ENCODE measurements at places on chromosomes 2 and 18. TPM values are rescaled to one million over a fixed set of nuclear protein-coding genes. Genes with fewer than 3 reads are reported as not detected.

DNA sequence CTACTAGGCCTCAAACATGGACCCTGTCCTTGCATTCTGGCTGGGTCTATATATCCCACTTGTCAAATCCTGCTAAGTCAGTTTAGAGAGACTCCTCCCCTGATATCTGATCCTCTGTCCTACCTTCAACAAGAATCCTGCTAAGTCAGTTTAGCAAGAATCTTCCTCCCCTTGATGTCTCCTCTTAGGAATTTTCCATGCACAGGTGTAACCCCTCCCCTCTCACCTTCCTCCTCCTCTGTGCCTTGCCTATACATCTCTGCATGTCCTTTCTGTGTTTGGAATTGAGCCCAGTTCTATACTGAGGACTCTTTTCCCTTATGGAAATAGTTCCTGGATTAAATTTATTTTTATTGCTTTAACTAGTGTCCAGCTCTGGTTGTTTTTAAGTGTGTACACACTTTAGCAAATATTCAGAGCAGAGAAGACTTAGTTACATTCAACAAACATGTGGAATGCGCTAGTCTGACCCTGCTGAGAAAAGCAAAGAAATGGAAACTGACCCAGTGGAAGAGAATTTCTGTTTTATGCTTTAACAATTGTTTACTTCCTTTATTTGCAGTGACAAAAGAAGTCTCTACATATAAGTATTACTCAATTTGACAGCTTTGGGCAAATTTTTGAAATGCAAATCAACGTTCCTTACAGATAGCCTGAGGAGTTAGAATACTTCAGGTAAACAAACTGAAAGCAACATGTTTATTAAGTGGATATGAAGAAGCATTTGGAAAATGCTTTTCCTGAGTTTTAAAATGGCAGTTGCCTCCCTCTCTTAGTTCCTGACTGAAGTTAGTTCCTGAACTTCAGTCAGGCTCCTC lies 80.6 kb downstream of the RIT2 start:
- no peak for DNase-seq

- no peak for DNase-seq
Measured at GRCh38 chr2:126534478-126534877, 121.5 kb upstream of the GYPC start.

DNA sequence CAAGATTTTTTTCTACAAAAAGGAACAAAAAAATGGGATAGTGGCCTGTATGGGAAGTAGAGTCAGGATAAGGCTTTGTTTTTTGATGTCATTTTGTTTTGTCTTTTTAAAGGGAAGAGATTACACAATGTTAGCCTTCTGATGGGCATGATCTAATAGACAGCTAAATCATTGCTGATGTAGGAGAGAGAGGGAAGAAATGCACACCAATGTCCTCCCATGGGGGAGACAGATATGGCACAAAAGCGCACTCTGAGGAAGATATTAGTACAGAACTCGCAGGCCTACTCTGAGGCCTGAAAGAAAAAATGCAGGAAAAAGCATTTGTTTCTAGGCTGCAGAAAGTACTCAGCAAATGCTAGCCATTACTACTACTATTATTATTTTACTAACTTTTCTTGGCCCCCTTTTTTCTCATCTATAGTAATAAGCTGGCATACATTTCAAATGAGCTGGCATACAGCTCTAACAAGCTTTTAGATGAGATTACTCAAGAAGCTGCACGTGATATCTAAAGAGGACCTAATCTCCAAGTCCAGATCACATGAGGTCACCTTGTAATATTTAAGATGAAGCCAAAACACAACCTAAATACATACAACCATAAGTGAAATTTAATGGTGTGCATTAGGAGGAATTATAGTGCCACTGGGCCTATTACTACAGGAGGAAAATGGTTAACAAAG lies 269.4 kb upstream of the TANK start:
- DNase-seq: no peak

GRCh38 chr2:47676261-47676926 lies 106.6 kb upstream of the MSH6 start:
- DNase-seq: no peak

DNA sequence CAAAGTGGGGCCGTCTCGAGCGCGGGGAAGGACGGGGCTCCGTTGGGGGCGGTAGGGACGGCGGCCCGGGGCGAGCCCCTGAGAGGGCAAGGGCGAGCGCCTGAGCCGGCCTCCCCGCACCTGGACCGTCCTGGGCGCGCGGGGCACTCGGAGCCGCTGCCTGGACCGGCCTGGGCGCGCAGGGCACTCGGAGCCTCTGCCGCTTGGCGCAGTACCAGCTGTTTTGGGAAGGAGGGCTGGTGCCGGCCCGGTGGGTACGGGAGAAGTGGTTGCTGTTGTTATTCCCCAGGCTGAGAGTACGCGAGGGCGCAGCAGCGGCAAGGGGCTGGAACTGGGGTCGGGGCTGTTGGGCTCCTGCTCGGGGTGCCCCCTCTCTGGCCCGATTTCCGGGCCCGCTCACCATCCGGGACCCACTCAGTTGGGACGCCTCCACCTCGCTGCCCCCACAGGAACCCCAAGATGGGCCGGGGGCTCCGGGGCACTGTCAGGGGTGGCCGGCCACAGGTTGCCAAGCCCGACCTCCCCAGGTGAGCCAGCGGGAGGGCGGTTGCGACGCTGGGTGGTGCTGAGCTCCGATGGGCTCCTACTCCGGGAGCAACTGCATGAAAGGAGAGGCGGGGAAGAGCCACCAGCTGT lies 579 bp downstream of the ARHGEF4 start:
- no peak for DNase-seq

- no peak for DNase-seq
Measured at GRCh38 chr2:69345434-69345833, 41.6 kb downstream of the GFPT1 start.

DNA sequence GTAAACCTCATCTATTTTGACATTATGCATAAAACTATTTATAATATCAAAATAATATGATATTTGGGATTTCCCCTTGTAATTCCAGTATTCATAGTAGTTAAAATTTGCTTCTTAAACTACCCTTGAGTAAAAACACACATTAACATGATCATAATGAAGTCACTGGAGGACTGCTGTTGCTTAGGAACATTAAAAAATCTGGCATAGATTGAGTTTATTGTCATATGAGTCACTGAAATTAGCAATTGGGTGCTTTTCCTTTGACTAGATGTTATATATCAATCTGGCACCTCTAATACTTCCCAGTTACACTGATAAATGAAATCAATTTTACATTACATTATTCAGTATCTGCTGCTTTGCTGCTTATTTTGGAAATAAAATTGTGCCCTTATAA lies 57.0 kb upstream of the ZC3H15 start:
- DNase-seq: peak; percentile 13

Gene DSC3
- 5.2 TPM for total RNA-seq

Gene PMAIP1
- 98.1 TPM for total RNA-seq

Gene BOLL
- not detected for total RNA-seq

Gene DSG1
- total RNA-seq: 0.05 TPM
